ENCODE measurements at places on chromosomes 2 and 18.

GRCh38 chr2:46748735-46749531 is 166.7 kb downstream of the MCFD2 start:
- no peak for DNase-seq

GRCh38 chr2:46064396-46064795 is 232.8 kb upstream of the EPAS1 start:
- no peak for DNase-seq

DNA sequence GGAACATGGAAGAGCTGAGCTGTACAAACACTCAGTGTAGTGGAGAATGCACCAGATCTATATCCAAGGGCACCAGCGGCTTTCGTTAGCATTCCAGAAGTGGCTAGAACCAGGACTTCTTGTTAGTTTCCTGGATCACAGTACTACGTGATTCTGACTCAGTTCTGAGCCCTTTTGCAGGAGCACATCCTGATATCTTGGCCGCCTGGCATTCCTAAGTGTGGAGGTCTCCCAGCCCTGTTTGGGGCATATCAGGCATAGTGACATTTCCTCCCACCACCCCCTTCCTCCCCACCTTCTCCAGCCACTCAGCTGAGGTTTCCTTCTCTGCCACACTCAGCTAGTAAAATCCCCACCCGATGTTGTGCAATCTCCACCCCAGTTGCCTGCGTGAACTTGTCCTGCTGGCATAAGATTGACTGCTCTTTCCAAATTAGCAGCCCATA is 63.4 kb downstream of the BMP10 start:
- DNase-seq = no peak

DNA sequence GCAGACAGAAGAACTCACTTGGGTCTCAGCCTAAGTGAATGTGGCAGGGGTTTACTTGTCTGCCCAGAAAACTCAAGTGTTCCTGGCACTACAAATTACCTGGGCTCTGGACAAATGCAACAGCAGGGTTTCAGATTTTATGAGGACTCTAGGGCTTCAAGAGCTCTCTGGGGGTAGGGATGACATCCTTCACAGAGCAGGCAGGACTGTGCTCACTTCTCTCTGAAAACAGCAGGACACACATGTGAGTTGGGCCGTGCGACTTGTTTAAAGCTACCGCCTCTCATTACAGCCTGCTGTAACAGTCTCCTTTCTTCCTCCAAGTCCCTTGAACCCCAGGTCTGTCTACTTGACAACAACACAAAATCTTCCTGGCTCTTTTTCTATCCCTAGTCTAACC is 212.6 kb downstream of the EN1 start:
- no peak for DNase-seq

DNA sequence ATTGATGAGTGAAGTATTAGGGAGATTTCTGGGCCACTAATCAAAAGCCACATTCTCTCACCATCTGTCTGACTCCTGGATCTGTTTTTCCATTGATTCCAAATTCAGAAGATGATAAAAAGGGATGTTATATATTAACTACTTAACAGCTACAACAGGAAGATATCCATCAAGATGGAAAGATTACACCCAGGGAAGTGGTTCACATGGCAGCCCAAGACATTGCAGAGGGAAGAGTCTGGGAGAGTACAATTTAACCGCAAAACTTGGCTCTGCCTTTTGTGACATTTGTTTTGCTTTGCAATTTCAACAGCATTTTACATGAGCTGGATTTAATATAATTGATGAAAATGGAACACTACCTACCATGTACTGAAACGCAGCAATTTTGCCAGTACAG is 22.5 kb upstream of the TCF4 start:
- no peak for DNase-seq

- DNase-seq = no peak
Measured at GRCh38 chr2:190716176-190716807, 67.4 kb downstream of the NAB1 start.

DNA sequence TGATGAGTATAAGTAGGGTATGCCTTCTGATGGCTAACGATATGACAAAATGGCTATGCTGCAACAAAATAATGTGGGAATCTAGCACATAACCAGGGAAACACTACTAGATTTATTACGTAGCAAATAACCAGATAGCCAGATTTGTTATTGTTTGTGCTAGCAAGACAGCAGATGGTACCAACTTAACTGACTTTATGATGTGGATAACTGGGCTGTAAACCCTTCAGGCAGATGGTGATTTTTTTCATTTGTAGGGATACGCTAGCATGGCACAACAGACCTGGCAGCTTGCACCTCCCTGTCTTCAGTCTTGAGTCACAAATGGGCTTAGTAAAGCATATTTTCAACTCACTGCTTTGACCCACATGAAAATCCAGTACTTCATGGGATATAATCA is 48.7 kb downstream of the PRELID3A start:
- DNase-seq = no peak

DNA sequence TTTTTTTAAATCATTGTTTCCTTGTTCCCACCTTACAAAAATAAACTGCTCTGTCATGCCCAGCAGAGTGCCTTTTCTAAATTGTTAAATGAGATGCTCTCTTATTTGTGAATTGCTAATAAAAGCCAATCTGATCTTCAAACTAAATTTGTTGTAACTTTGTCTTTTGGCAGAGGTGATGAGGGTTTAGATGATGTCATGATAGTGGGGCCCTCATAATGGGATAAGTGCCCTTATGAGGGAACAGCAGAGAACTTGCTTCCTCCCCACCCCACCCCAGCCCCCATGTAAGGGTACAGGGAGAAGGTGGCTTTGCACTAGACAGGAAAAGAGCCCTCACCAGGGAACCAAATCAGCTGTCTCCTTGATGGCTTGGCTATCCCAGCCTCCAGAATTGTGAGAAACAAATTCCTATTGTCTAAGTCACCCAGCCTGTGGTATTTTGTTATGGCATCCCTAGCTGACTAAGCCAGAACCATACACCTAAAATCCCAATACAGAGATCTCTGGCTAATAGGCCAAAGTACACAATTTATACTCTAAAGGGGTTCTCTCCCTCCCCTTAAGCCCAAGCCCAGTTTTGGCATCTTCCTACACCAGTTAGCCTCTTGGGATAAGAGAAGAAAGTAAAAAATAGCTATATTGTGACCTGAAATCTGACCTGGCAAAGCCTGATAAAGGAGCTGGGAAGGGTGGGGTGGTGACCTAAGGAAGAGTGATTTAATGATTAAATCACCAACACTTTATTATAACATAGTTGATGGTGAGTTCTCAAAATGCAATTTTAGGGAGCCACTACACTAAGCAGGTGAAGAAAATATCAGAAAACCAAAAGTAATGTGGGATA is 40.3 kb upstream of the HNRNPA3 start:
- no peak for DNase-seq

DNA sequence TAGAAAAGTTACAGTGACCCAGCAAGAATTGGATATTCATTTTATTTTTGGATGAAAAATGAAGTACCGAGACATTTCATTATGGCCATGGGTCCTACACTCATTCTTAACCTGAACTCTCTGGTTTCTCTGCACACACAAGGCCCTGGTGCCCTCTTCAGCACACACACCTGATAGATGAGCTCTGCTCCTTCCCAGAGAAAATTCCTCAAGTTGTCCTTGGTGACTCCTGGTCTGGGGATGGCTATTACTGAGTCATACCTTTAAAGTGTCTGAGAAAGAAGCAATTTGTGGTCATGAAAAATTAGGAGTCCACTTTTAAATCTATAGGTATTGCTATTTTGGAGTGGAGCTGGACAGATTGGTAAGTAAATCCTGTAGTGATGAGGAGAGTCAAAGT is 311.5 kb downstream of the CDH2 start:
- no peak for DNase-seq

GRCh38 chr2:191758518-191759507 is 80.9 kb downstream of the NABP1 start:
- DNase-seq = no peak

- no peak for DNase-seq
Measured at GRCh38 chr18:5180254-5180653, 16.8 kb downstream of the AKAIN1 start.

- no peak for DNase-seq
Measured at GRCh38 chr18:31857526-31858106, 85.3 kb downstream of the TRAPPC8 start.

- DNase-seq = no peak
Measured at GRCh38 chr2:37468170-37468569, 123.7 kb downstream of the QPCT start.

- no peak for DNase-seq
Measured at GRCh38 chr2:180570864-180571263, 409.5 kb upstream of the UBE2E3 start.

- DNase-seq = no peak
Measured at GRCh38 chr18:72935744-72936143, 68.0 kb upstream of the NETO1 start.

Measured in NCI-H774 (cell line).